ENCODE measurements at places on chromosomes 2 and 18.

GRCh38 chr2:17643031-17643615, 102.6 kb downstream of the VSNL1 start:
- DNase-seq = peak; percentile 48

DNA sequence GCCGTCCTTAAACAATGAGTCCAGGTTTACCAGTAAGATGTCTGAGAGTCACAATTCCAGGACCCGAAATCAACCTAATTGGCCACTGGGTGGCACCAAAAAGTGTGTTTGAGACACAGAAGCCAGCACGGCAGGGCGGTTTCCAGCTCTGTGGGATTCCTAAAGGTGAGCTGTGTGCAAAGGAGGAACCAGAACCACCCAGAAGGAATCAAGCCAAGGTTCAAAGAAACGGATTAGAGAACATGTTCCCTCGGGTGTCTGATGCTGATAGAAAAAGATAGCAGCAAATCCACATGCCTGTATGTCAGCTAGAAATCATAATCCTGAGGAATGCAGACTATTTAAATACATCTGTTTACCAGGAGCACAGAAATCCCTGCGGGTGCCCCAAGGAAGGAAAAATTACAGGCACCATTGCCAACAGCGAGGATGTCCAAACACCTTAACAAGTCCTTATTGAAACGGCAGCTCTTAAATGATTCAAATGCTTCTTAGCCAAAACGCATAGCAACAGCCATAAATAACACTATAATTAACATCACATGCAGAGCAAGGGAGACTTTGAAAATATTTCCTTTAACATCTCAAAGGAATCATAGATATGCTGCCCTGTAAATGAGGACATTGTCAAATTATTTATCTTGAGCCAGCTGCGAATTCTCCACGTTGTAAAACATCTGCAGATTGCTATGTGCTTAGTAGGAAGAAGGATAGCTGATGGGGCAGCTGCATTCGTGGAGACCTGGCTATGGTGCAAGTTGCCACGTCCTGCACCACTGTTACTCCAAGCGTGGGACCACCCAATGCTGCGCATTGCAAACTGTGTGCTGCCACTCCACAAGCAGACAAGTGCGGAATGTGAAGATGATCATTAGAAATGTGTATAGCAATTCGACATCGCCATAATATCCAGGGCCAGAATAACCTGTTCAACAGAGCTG, 318.7 kb upstream of the NCKAP5 start:
- DNase-seq = peak; percentile 46

GRCh38 chr2:101625387-101625786, 72.1 kb upstream of the MAP4K4 start:
- DNase-seq = peak; percentile 42

DNA sequence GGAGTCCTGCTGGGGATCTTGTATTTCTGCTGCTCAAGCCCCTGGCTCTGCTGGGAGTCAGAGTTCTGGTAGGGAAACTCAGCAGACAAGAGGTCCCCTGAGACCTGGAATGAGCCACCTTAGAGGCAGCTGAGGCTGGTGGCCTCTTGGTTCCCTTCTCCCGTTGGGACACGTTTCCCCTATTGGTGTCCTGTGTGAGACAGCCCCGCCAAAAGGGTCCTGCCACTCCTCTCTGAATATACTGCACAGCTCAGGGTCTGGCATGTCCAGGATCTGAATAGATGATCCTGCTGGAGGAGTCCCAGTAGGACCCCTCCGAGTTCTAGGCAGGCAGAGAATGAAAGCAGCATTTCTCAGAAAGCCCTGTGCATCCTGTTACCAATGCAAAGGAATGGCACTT, 2.0 kb upstream of the RALB start:
- DNase-seq = no peak

DNA sequence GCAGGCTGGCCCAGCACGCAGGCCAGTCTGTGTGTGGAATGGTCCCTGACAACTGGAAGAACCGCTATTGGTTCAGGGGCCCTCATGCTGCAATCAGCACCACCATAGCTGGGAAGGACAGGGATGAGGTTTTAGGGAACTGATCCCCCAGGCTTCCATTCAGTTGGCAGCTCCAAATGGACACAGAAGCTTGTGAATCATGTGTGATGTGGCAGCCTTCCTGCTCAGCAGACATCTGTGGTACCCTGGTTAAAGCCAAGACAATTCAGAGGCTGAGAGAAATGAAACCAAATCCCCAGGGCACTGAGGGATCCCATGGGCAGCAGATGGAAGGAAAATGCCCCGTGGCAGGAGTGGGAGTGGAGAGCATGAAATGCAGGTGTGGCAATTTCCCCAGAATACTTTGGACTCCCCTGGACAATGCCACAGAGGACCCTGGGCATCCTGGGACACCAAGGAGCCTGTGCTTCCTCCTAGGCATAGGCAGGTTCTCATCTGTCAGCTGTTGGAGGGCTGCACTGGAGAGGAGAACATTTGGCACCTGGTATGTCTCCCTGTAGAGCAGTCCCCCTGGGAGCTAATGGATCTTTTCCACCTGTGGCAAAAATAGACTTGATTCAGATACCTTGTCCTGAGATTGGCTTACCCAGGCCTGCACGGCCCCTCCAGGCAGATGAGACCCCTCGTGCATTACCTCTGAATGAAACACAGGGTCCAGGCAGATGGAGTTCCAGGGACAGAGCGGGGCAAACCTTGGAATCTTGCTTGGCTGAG, 162.2 kb upstream of the BCL2L11 start:
- DNase-seq = no peak

- no peak for DNase-seq
Measured at GRCh38 chr2:154457286-154457685, 241.2 kb upstream of the KCNJ3 start.

- no peak for DNase-seq
Measured at GRCh38 chr2:115303-115702, 69.0 kb upstream of the FAM110C start.

DNA sequence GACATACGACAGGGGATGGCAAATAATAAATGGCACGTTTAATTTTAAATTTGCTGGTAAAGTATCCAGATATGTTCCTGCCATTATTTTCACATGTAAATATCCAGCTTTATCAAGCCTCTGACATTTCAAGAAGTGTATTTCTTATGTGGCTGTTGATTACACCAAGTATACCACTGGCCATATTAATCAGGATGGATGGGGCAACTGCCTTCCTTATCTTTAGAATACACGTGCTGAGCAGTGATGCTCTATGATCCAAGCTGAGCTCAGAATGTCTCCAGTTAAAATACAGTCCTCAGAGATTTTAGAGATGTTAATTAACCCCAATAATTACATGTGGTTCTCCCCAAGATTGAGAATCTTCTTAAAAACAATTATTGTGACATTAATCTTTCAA, 38.3 kb upstream of the RAPGEF4 start:
- DNase-seq = no peak

- no peak for DNase-seq
Measured at GRCh38 chr2:111675419-111676194, 208.4 kb downstream of the ANAPC1 start.

DNA sequence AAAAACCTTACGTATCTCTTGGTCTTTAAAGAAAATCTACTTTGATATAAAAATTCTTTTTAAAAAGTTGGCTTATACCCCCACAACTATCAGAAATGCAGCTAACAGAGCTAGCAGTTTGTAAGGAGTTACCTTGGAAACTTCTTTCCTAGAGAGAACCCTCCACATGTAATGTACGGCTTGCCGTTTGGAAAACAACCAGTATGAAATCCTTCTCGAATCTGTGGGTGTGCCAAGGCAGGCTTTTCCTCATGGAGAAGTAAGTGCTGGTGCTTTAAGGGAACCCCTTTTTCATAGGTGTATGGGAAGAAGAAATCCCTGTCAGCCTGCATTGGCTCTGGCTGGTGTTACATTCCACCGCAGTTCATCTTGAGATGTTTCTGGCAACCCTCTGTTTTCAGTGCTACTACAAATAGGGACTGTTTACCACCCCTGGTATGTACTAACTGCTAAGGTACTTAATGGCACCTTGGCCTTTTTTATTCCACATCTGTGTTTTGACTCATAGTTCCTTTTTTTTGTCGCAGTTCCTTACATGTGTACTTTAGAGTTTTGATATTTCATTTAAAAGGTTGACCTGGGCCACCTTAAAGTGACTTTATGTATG, 248.4 kb downstream of the FHOD3 start:
- DNase-seq = no peak

- no peak for DNase-seq
Measured at GRCh38 chr2:154408786-154409185, 289.7 kb upstream of the KCNJ3 start.

DNA sequence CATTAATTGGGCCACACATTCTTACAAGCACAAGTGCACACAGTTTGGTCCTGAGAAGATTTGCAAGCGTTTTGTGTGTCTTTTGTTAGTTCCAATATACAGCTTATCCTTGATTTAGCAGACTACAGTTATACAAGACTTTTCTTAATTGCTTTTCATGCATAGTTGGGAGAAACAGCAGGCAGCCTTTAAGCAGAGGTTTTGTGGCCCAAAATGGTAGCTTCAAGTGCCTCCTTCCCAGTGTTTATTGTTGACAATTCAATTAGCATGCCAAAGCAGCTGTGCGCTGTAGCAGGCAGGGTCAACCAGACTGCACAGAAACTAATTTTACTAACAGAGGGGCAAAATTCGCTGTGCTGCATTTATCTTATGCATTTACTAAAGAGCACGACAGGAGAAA, 47.5 kb downstream of the FRZB start:
- DNase-seq = no peak

DNA sequence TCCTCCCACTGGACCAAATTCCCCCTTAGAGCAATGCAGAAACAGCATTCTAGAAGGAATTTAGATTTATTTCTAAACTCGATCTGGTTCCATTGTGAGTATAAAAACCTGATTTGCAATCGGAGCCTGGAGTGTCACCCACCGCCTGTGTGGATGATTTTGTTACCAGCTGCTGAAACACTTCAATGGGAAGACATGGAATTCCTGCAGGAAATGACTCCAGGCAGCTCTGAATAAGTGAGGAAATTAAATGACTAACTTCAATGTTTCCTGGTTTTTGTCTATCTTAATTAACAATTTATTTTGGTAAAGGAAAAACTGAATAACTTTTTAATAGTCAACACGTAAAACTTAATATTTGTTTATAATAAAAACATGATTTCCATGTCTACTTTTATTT, 19.3 kb downstream of the CTAGE1 start:
- no peak for DNase-seq

DNA sequence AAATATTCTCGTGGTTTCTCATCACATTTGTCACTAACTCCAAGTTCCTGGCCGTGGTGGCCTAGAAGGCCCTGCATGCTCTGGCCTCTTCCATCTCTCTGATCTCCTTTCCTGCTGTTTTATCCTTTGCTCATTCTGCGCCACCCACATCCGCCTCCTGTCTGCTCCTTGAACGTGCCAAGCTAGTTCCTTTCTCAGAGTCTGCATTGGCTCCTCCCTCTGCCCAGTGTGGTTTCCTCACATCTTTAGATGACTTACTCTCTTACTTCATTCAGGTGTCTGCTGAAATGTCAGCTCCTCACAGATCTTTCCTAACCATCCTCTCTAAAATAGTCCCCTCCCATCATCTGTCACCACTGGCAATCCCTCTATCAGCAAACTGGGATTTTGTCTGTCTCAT, 158.6 kb upstream of the RBMS1 start:
- peak; percentile 63 for DNase-seq

GRCh38 chr2:6927753-6928152, 10.5 kb downstream of the RNF144A start:
- no peak for DNase-seq

GRCh38 chr2:46087492-46087891, 209.7 kb upstream of the EPAS1 start:
- no peak for DNase-seq

DNA sequence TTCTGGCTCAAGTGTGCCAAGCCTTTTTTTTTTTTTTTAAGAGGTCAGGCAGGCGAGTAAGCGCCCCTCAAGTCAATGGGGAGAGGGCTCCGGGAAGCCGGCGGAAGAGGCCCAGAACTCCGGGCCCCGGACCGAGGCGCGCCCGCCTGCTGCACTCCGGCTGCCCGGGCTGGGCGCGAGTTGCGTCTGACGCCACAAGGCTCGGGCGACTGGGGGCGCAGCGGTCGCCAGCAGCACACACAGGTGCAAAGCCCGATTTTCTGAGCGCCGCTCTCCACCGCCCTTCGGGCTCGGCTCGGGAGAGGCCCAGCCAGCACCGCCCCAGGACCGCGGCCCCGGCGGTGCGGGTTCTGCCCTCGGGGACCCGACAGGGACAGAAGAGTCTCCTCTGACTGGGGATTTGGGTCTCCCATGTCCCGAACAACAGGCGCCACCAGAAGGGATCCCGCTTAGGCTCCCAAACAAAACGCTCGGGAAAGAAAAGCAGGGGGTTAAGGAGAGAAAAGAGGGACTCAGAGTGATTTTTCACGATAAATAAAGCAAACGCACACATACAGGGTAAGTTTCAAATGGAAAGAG, 787 bp downstream of the ERBB4 start:
- DNase-seq = no peak

- no peak for DNase-seq
Measured at GRCh38 chr2:74744731-74745515, 89.0 kb upstream of the HK2 start.

DNA sequence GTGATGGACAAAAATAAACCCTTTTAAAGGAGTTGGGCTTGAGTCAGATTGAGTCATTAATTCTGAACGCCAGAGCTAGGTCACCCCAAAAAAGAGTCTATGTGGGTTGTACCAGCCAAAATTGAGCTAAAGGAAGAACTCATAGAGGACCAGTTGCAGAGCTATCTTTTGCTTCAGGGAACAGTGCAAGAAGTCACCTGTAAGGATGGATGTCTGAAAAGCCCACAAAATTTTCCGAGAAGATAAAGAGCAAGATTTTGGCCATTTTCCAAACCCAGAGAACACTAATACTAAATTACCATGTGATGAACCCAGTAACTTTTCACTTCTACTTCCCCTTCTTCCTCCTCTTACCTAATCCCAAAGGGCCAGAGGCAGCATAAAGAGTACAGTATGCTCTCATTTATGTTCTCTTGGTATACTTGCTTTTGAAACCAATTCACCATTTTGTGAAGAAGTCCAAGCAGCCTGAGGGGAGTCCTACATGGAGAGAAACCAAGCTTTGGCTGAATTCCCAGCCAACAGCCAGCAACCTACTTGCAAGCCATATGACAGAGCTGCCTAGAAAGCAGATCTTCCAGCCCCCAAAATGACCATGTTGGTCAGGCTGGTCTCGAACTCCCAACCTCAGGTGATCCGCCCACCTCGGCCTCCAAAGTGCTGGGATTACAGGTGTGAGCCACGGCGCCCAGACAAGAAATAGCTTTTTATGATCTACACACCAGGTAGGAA, 551.7 kb downstream of the SATB2 start:
- DNase-seq = no peak

DNA sequence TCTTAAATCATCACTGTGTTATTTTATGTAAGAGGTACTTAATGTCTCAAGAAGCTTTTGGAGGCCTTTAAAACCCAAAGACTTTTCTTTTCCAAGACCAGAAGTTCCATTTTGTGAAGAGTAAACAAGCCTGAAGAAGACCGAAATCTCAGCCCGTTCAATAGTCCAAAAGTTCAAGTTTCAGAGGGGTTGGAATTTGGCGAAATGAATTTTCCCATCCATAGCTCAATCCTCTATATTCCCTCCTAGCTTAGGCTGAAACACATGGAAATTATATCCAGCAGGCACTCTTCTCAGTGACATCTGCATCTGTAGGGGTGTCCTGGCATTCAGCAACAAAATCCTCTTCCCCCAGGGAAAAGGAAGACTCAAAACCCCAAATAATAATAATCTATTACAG, 344.6 kb downstream of the ARHGAP15 start:
- no peak for DNase-seq
